ENCODE measurements at places on chromosomes 11 and 22.

GRCh38 chr11:129699711-129700304 is 115.8 kb upstream of the TMEM45B start:
- DNase-seq: no peak

DNA sequence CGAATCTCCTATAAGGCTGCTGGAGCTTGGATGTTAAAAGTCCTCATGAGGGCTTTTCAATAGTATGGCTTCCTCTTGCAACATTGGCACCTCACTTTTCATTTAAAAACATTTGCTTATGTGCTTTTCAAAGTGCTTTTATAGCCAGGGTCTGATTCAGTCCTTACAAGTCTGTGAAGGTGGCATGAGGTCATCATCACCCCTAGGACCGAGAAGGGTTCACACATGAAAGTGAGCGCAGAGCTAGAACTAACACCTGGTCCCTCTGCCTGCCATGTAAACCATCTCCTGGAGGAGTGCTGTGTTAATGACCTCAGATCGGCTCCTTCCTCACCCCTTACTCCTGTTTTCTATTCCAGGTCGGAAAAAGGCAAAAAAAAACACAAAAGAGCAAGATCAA is 12.2 kb upstream of the LMO2 start:
- no peak for DNase-seq

DNA sequence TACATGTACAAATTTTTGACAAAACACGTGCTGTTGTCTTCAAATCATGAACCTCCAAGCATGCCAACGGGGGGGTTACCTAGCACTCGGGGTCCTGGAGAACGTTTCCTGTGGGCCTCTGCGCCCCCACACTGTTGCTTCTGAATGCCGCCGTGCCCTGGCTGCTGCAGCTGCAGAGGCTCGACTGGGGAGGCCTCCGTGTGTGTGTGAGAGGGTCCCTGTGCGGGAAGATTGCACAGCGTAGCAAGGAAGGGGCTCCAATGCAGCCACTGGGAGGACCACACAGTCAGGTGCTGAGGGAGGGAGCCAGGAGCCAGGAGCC is 1322.2 kb downstream of the TBC1D22A start:
- DNase-seq: no peak

DNA sequence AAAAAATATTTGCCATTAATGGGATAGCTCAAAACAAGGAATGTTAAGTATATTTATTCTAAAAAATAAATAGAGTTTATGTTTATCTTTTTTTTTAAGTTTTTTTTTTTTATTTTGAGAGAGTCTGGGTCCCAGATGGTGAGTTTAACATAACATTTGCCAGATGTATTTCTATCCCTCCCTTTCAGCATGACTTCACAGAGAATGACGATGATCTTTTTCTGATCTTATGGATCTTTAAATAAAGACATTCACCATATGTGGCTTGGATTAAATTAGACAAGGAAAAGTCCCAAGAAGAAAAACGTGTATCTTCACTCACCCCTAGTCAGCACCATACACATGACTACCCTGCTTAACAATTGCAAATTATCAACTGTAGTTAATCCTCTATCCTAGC is 839.8 kb upstream of the CNTN5 start:
- no peak for DNase-seq

DNA sequence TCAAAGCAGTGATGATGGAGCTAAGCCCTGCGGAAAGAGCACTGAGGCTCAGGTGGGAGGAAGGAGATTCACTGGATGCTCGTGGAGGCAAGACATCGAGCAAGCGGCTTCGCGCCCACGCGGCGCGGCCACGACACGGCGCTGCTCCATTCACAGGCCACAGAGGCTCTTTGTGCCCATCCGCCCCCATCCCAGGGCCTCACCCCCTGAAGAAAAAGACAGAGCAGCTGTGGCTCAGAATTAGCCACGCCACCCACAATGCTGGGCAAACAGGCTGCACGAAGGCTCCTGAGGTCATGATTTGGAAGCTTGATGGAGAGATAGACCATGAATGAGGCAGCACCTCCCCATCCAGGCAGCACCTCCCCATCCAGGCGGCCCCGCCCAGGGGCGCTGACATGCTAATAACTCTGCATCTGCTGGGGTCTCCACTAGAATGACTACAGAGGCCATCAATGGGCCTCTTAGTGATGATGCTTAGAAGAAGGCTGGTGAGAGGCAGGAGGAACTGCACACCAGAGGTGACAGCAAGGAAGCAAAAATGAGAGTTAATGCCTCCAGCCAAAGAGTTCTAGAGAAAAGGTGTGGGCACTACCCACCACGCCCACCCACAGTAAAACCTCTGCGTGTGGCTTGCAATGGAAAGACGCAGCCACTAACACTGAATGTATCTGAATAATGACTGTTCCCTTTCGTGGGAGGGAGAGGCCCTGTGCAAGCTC is 43.5 kb downstream of the MYH9 start:
- DNase-seq: no peak

DNA sequence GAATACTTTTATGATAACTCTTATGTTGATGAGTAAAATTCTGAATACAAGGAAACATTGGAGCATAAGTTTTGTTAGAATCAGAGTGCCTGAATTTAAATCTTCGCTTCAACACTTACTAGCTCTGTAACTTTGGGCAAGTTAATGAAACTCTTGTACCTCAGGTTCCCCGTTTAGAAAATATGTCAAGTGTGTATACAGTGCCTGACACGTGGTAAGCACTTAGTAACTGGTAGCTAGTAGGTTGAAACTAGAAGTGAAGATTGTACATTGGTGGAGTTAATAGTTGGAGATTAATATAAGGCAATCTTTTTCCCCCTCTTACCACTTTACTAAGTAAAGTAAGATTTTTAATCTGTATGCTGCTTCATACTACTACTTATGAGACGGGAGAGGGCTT is 24.8 kb upstream of the NAT10 start:
- DNase-seq: no peak

GRCh38 chr22:27331526-27332281 is 469.9 kb downstream of the MN1 start:
- DNase-seq: no peak

DNA sequence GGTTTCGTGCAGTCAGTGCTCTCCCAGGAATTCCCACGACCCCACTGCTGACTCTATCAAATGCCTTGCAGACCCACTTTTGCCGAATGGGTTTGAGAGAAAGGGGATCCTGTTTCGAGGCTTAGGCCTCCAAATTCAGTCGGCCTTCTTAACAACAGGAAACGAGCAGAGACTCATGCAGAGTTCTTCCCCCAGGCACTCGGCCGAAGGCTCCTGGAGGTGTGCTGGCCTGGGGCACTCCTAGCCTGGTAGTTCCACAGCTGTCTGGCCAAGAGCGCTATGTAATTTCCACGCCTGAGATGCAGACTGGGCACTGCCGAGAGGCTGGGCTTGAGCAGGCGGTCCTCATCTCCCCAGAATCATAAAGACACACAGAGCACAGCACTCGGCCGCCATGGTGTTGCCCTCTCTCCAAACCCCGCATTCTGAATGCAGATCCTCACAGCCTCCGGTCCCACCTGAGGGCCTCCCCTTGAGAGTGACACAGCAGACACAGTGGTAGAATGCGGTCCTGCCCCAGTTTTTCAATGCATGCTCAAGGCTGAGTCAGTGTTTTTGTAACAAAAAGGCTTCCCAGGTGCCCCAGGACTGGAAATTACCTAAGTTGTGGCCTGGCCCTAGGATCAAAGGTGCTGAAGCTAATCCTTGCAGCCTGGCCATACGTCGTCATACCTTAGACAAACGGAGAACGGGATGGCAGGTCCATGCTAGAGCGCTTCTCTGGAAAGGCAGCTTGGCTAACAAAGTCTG is 30.2 kb upstream of the BID start:
- no peak for DNase-seq

- DNase-seq: no peak
These were observed 4.7 kb downstream of the C11orf87 start for GRCh38 chr11:109426442-109427240.

GRCh38 chr22:49966774-49967705 is 6.5 kb downstream of the PIM3 start:
- peak; percentile 3 for DNase-seq

GRCh38 chr11:69567951-69568808 is 72.8 kb upstream of the CCND1 start:
- DNase-seq: no peak

DNA sequence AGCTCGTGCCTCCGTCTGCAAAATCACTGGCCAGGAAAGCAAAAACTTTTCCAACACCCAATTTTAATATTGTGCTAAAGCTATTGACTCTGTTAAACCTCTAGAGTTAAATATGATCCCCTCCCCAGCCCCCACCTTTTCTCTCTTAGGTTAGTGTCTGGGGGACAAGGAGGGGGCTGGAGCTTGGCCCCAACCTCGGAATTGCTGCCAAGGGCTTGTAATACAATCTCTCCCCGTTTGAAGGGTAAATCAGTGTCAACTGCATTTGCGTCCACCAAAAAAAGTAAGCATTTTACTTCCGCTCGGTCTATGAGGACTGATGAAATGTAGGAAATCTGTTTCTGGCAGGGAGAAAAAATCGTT is at the start of gene GAS2:
TSS of gene GAS2 (plus strand) at position 287 of the 363 bp plus-strand sequence. CDS start 8,259 bp downstream, outside the sequence.
- no peak for DNase-seq

DNA sequence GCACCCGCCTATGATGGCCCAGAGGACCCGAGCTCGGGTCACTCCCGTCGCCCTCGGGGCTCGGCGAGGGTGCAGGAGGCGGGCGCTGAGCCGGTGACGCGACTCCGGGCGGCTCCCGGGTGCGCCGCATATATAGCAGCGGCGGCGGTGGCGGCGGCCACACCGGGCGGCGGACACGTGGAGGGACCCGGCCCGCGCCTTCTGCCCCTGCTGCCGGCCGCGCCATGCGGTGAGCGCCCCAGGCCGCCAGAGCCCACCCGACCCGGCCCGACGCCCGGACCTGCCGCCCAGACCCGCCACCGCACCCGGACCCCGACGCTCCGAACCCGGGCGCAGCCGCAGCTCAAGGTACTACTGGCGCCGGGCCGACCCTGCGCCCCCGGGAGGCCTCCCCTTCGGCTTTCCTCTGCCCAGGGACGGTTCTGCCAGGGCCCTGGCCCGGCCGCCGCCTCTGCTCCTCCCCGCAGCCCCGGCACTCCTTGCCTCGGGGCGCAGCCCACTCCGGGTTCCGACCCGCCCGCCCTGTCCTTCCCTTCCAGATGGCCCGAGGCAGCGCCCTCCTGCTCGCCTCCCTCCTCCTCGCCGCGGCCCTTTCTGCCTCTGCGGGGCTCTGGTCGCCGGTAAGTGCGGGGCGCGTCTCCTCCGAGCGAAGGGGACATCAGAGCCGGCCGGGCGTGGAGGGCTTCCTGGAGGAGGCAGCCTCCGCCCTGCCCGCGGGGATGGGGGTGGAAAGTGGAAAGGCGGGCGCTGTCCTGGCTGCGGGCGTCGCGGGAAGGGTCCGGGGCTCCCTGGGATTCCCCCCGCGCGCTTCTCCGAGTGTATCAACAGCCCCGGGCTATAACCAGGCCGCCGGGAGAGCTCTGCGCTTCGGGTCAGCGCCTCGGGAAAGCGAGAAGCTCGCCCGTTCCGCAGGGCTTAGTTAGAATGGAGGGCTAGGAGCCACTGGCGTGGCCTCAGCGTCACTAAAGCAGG is at the start of gene GAL:
TSS of gene GAL (plus strand) at position 160 of the 972 bp plus-strand sequence. CDS start at position 540, 380 bp downstream.
- DNase-seq: no peak

- no peak for DNase-seq
These were observed 220.0 kb downstream of the INSC start for GRCh38 chr11:15334766-15335165.

GRCh38 chr11:104588446-104588845 is 309.8 kb downstream of the CASP12 start:
- no peak for DNase-seq

DNA sequence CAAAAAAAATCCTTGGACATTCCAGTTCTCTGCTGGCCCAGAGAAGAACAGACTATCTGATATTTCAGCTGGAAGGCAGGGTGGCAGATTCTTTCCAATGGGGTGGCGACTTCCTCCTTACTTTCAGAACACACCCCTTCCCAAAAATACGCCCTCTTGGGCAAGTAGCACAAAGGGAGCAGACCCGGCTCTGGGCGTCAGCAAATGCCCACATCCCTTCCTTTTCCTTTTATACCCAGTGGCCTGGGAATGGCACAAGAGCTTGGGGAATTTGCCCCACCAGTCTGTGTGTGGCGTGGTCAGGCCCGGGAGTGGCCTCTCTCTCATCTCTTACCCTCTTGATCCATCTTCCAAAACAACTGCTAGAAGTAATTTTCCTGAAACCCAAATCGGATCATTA is 33.0 kb upstream of the NUP160 start:
- no peak for DNase-seq

GRCh38 chr11:92776676-92777075 is 192.8 kb upstream of the MTNR1B start:
- DNase-seq: no peak

DNA sequence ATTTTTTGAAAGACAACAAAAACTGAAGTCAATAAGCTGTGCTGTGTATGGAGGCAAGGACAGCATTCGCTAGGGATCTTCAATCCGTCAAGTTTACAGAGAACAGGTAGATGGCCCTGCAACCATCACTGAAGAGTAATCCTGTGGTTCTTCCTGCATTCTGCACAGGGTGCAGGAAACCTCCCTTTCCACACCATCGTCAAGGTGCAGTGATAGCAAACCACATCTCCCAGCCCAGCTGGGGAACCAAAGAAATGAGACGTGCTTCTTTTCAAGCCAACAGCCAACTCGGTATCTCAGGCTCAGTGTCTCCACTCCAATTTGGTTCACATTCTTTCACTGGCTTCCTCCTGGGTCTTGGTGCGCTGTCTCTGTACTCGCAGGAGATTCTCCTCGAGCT is 814.5 kb downstream of the OPCML start:
- no peak for DNase-seq

- peak; percentile 66 for DNase-seq
These were observed 1.5 kb upstream of the KLHDC7B start for GRCh38 chr22:50544078-50544745.

GRCh38 chr22:18042685-18043084 is 18.3 kb upstream of the MICAL3 start:
- no peak for DNase-seq

DNA sequence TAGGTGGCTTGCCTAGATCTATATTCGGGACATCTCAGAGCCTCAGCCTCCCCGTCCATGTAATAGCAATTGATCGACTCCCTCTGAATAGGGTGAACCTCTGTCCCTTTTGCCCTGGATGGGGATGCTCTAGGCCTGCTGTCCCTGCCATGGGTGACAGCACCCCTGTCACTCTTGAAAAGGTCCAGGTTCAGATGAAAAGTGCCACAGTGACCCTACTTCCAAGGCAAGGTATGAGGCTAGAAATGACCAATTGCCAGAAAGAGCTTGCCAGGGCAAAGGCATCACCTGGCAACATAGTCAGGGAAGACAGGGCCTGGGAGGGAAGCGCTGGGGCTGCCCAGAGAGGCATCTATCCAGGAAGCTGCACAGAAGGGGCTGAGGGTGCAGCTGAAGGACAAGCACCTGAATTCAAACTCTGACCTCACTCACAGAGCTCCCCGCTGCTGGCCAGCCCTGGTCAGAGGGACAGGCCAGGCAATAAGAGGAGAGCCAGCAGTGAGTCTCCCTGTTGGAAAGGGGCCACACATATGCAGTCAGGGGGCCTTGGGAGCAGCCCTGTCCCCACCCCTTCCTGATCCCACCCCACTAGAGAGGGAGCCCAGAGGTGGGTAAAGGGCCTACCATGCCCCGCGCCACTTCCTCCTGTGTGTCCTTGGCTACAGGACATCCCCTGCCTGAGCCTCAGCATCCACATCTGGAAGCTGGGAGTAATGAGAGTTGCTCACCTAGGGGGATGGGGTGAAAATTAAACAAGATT is 9.0 kb upstream of the APOBEC3A start:
- DNase-seq: no peak
